Stimulated activated CD4-positive, alpha-beta T cell treated with anti-CD3 and anti-CD28 coated beads, TNF-alpha, amount 100 ng/mL, for 48 hours (primary cell): ENCODE measurements at places on chromosomes 6 and 20.
A peak's percentile ranks its signal among the peaks of the same experiment; 100 is the strongest.

DNA sequence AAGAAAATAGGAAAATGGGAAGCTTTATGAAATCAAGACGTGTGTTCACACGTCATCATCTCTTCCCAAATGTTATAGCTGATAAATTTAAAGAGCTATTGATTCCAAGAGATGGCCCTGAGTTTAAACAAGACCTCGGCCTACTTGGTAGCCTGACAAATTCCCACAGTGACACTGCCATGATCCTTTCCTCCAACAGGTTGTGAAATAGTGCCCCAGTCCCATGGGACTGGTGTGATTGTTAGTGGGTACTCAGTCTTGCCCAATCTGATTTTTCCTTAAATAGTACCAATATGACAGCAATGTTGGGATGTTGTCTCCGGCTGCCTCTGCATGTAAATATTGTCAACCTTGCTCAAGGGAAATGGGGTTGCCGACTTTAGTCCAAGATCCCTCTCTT lies 34.5 kb downstream of the RIOK1 start:
- DNase-seq, result no peak

- no peak for DNase-seq
These were observed 285.4 kb downstream of the SYNE1 start for GRCh38 chr6:152351742-152352141.

DNA sequence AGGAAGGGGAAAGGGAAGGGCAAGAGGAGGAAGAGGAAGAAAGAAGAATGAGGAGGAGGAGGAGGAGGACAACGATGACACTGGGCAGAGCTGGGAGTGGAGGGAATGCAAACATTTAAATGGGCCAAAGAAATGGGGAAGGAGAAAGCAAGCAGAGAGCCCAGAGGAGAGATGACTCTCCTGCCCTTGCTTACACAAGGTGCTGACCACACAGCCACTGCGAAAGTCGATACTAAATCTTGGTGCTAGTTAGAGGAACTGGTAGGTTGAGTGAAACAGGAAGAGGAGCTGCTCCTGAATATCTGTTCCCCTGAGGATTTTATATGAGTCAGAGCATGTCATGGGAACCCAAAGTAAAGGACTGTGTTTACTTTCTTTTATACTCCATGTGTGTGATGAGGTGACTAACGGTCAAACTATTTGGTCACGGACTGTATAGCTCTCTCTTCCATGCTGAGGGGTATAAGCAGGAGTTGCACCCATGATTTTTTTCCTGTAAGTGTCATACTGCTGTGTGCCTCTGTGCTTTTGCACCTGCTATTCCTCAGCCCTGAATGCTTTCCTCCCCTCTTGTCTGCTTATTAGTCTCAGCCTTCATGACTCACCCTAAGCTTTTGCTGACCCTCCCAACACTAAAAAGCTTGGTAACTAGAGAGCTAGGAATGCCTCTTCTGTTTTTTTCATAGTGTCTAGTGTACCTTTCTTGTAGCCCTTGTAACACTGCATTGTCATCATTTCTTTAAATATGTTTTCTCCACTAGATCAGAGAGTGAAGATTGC lies 9.5 kb upstream of the PAQR8 start:
- no peak for DNase-seq

DNA sequence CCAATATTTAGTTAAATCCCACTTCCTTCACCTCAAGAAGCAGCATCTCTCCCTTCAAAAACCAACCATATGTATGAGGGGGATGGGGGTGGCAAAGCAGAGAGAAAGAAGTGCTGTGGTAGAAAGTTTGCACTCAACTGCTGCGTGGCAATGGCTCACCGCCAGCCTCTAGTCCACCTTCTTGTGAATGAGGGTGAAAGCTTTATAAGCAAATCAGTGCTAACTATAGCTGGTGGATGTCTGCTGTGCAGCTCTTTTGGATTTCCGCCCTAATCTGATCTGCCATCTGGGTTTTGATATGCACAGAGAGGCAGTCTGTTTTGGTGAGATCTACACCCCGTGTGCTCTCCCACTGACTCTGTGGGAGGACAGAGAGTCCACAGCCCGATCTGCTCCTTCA lies 281.2 kb upstream of the SUPT3H start:
- DNase-seq, result no peak

DNA sequence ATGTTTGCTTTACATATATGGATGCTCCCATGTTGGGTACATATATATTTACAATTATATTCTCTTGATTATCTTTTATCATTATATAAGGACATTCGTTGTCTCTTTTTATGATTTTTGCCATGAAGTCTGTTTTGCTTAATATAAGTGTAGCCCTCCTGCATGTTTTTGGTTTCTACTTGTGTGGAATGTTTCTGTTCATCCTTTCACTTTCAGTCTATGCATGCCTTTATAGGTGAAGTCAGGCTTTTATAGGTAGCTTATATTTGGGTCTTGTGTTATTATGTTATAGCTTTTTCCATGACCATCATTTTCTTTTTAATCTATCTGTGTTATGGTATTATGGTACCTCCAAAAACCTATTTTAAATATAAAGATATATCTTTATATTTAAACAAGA lies 612.5 kb upstream of the HS3ST5 start:
- DNase-seq, result no peak

DNA sequence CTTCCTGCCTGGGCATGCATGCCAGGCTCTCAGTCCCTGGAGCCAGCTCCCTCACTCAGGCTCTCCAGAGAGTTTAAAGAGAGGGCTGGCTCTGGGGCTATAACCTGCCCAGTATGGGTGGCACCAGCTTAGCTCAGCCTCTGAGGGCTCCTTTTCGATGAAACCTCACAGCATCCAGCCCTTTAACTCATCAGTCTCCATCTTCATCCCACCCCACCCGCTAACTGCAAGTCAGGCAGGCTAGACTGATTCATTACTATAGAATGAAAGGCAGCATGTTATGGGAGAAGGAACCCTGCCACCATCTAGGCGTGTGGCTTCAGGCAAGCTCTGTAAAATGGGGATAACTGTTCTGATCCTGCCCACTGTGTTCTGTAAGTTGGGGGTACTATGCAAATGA lies 53.5 kb downstream of the RAB44 start:
- no peak for DNase-seq

DNA sequence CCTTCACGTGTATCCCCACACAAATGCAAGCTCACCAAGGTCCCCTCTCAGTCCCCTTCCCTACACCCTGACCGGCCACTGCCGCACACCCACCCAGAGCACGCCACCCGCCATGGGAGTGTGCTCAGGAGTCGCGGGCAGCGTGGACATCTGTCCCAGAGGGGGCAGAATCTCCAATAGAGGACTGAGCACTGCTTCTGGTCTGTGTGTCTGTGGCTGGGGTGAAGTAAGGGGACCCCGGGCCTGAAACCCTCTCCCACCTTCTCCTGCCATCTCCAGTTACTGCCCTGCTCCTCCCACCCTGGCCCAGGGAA lies 8.3 kb downstream of the MYL9 start:
- DNase-seq, result no peak

DNA sequence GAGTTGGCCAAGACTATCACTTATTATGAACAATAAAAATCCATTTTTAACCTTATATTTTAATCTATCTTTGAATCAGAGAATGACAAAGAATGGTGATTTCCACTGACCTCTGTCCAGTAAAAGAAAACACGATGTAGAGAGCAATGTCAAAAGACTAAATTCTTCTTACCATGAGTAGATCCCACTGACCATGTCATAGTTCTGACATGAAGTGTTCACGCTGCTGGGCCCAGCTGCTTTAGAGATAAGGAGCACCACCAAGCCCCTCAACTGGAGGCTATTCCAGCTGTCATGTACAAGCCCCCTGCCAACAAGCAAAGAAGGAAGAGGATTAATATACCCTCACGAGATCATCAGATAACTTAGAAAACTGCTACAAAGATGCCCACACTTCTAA lies 125.3 kb downstream of the PDSS2 start:
- no peak for DNase-seq

DNA sequence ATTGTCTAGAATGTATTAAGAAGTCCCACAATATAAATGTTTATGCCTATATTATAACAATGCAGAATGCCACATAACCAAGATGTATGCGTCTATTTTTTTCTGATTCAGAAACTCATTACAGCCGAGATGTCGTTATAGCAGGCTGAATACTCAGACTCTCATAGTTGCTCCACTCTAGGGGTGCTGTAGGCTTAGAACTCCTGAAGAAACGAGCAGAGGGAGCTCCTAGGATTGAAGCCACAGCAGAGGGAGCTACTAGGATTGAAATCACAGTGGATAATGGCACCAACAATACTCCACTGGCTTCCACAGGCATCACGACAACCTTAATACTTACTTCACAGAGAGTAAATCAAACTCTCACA lies 208.9 kb downstream of the KIF16B start:
- DNase-seq, result no peak

GRCh38 chr6:48933136-48933535 lies 529.9 kb downstream of the MMUT start:
- DNase-seq, result no peak

- no peak for DNase-seq
These were observed 31.6 kb downstream of the CBFA2T2 start for GRCh38 chr20:33521461-33521860.

DNA sequence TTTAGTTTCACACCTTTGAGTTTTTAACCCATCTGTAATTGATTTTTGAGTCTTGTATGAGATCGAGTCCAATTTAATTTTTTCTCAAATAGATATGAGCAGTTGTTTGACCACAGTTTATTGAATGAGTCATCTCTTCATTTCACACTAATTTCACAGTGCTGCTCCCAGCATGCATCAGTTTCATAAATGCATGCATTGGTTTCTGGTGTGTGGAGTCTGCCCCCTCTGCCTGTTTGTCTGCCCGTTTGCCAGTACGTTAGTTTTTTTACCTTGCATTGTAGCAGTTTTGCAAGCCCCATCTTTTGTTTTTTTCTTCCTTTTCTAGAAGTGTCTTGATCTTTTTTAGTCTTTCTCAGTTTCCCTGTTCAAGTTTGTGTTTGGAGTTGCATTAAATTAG lies 11.9 kb downstream of the SLX4IP start:
- peak; percentile 45 for DNase-seq

DNA sequence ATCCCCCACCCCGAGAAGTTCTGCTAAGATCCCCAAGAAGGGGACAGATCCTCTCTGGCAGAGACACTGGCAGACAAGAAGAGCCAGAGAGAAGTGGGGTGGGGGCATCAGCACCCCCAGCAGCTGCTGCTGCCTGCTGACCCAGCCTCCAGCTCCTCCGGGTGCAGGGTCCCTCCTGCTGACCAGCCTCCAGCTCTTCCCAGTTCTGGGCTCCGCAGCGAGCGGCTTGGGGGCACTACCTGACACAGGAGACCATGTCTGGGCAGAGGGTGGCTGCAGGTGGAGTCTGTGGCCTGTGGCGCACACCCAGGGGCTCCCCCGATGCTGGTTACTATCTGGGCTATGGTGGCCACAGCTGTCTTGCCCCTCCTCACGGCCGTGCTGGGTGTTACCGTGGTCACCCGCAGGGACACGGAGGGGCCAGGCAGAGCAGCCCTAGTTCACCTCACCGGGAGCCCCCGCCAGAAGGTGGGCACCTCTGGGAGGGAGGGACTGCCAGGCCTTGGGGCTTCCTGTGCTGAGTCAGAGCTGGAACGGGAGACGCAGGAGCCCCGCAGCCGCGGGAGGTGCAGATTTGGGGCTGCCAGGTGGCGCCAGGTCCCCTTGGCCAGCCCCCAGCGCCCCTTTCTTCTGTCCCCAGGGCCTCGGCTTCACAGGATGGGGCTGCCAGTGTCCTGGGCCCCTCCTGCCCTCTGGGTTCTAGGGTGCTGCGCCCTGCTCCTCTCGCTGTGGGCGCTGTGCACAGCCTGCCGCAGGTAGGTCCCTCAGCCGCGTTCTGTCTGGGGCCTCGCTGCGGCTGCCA lies 630 bp downstream of the LIME1 start:
- DNase-seq, result no peak

DNA sequence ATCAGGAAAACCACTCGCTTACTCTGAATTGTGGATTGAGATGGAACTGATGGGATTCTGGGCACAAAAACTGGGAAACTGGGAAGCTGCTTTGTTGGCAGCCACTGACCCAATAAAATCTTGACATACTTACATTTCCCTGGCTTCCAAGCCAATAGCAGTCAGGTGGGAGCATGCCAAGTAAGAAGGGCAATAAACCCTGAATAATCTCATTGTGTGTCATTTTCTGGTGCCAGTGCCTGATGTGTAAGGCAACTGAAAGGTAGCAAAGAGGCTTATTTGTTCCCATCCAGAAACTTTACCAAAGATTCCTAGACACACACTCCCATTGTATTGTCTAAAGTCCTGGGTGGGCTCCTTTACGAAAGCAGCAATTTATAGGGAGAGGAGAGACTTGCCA lies 93.2 kb downstream of the TBX18 start:
- DNase-seq, result no peak

GRCh38 chr6:163840880-163841279 lies 426.4 kb downstream of the QKI start:
- no peak for DNase-seq

DNA sequence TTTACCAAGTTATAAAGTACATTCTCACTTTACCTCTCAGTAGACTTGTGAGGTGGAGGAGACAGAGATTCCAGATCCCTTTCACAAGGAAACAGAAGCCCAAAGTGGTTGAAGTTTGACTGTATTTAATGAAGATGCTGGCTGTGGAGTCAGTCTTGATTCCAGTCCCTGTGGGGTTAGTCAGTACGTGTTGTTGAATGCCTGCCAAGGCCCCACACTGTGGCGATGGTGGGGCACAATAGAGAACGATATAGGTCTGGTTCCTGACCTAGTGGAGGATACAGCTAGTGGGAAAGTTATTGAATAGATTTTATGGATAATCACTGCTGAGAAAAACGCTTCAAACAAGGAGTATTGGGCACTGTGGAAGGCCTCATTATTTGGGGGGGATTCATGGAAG lies 71.4 kb downstream of the LRRC1 start:
- DNase-seq, result no peak

DNA sequence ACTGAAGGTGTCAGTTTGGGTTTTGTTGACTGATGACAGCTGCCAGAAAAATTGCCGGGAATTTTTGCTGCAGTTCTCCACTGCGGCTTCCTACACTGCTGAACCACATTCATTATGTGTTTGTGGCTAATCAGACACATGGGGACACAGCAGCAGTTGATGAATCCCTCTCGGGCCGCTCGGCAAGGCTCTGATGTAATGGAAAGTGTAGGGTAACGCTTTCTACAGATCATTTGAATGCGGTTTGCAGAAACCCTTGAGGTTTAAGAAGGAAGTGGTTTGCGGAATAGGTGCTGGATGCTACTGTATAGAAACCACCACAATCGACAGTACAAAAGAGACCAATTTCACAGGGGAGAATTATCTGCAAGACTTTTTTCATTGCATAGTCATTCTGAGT lies 138.7 kb upstream of the SASH1 start:
- DNase-seq, result peak; percentile 37
